Mucosa of descending colon (tissue), 3 donors: ENCODE measurements at places on chromosomes 4 and X. TPM values are rescaled to one million over a fixed set of nuclear protein-coding genes. Genes with fewer than 3 reads are reported as not detected.

DNA sequence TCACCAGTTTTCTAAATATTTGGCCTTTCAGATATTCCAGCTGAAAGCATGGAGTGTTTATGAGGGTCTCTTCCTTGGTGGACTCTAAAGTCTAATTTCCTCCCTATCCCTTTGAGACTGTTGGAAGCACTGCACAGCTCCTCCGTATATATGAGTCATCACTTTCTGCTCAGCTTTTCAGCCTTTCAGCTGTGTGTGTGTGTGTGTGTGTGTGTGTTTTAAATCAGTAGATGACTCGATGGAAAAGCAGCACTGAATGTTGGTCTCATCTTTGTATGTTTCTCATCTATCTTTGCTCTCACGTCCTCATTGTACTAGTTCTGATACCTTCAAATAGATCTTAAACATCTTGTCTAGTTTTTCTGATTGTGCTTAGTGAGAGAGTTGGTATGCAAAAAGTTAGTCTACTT is 81.6 kb downstream of the ZFX start:
- peak; percentile 23 for DNase-seq

- no peak for DNase-seq
Observed at GRCh38 chr4:185404031-185404430, 7.4 kb downstream of the ANKRD37 start.

- no peak for DNase-seq
Observed at GRCh38 chrX:72124540-72125201, 7.0 kb downstream of the RTL5 start.

DNA sequence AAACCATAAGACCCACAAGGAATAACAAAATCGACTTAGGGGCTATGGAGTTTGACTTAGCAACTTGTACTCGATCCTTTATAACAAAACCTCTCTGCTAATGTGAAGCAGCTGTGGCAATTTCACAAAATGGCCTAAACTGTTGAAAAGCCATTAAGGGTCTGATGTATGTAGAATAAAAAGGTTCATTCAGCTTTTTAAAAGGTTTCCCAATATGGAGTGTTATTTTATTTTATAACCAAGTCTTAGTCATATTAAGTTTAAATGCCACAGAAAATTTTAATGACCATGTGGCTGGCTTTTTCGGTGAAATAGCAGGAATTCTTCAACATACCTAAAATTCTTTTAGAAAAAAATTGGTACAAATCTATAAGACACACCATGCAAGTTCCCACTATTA is 291.8 kb upstream of the HAND2 start:
- DNase-seq: no peak

DNA sequence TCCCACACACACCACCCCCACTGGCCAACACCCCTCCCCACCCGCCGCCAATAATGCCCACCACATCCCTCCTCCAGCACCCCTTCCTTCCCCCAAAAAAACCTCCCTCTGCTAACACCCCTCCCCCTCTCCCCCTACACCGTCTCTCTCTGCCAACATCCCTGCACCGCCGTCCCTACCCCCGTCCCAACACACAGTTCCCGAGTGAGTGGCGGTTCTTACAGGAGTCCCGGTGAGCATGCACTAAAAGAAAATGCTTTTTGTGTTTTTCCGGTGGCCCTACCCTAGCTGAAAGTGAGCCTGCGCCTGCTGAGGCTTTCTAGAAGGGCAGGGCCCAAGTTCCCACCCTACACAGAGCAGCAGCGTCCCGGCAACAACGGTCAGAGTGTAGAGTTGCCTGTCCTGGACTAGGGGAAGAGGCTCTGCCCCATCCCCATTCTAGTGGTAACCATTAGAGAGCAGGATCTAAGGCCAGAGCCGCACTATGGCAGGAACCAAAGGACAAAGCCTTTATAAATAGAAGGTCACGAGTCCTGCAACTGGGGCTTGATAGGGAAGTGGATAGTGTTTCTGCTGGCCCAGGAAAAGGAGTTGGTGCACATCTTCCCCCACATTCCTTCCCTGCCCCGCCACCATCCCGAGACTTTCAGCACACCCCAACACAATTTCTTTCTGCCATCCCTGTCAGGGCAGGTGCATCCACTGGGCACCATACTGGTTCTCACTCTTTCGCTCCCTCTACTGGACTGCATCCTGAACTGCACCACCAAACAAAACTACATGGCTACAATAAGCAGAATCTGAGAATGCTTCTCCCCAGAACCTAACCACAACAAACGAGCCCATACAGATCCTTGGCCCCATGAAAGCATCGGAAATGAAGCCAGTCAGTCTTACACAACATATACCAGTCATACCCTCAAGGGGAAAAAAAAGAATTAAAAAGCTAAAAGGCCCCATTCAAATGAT is 78.1 kb upstream of the PAGE3 start:
- no peak for DNase-seq

DNA sequence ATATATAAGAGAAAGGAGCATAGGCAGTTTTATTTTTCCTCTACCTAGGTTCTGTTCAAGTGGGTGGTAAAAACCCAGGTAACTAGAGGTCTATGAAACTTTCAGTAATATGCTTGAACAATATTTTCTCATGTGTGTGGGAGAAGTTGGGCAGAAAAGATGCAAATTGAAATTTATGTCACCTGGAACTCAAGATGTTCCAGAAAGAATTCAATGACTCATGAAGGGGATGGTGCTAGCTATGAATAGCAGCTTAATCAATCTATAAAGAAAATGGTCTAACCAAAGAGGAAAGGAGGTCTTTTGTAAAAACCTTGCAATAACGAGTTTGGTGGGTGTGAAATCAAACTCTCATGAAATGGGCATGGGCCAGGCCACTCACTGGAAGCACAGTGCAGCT is 263.8 kb downstream of the INPP4B start:
- DNase-seq: no peak

GRCh38 chrX:41303013-41303412 is 30.9 kb upstream of the DDX3X start:
- DNase-seq: no peak

- no peak for DNase-seq
Observed at GRCh38 chr4:152943672-152944071, 7.5 kb downstream of the FHDC1 start.

DNA sequence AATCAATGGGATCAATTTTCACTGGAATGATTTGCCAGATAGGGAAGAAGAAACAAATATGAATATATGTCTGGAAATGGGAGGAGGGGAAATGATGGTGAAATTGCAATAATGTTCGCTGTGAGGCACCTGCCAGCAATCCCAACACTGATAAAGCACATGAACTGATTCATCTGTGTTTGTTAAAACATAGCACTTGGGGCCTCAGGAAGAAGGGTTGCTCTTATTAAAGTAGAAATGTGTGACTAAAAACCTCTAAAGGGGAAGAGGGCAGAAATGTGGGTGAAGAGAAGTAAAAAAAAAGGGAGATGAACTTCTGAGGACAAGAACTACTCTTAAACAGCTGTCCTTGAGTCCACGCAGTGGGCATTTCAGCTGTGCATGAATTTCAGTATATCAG is 101.4 kb downstream of the C4orf51 start:
- no peak for DNase-seq

The PAGE2B gene
- total RNA-seq: not detected

The CT47B1 gene
- total RNA-seq: not detected

The CCKAR gene
- not detected for total RNA-seq

The KLB gene
- total RNA-seq: 0.92 TPM

The COL4A6 gene
- 0.35 TPM for total RNA-seq
